ENCODE measurements at places on chromosomes 7 and 10.

DNA sequence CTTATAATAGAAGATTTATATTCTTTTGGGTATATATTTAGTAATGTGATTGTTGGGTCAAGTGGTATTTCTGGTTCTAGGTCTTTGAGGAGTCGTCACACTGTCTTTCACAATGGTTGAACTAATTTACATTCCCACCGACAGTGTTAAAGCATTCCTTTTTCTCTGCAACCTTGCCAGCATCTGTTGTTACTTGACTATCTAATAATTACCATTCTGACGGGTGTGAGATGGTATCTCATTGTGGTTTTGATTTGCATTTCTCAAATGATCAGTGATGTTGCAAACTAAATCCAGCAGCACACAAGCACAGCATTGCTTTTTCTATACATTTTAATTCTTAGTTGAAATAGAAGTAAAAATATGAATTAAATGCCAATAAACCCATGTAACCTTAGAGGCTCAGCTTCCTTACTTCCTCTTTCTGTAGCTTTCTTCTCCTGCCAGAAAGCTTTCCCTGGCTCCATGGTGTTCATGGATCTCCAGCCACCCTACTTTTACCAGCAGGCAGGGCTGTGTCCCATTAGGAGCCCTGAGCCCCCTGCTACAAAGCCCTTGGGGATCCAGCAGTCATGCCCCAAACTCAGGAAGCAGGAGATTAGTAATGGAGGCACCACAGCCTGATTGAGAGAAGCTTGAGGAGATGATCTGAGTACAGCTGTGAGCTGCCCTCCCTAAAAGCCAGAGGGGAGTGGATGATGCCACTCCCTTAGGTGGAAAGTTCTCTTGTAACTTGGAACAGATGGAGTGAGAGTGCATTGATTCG, 158.6 kb downstream of the TMEM178B start:
- no peak for DNase-seq

DNA sequence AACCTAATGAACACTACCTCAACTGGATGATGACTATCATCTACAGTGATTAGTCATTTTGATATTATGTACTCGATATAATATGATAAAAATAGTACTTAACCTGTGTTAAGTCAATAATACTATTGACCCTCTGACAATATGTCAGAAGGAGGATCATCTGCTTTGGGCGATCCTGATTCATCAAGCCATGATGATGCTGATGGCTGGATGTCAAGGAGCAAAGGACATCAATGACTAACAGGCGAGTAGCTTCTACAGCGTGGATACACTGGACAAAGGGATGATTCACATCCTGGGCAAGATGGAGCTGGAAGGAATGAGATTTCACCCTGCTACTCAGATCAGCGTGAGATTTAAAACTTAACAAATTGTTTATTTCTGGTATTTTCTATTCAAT, 94.4 kb upstream of the SKAP2 start:
- no peak for DNase-seq

DNA sequence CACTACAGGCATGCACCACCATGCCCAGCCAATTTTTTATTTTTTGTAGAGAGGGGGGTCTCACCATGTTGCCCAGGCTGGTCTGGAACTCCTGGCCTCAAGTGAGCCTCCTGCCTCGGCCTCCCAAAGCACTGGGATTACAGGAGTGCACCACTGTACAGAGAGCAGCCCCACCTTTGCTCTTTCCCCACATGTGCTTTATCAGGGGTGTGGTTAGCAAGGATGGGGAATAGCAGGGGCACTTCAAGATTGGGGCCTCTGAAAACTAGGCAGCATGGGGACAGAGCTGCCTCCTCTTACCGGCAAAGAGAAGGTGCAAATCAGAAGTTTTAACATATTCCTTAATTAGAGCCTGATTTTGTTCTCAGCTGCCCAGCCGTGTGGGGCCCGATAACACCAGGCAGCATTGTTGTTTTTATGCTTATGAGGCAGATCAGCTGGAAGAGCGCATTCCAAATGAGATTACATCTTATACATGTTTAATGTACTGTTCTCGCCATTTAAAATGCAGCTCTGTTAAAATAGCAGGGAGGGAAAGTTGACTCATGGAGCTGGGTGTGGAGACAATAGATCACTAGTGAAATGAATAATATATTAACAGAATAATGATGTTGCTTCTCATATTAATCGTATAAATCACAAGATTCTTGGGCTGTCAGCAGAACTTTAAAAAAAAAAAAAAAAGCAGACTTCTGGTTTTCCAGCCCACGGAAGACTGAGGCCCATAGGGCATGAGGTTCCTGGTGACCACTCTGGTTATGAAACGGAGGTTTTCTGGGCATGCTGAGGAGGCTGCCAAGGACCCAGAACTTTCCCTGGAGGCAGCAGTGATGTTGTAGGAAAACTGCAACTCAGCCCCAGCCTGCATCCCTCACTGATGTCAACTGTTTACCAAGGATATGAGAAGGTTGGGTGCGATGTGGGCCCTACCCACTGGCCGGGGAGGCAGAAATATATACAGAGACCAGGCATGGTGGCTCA, 62.5 kb downstream of the TMEM130 start:
- no peak for DNase-seq

DNA sequence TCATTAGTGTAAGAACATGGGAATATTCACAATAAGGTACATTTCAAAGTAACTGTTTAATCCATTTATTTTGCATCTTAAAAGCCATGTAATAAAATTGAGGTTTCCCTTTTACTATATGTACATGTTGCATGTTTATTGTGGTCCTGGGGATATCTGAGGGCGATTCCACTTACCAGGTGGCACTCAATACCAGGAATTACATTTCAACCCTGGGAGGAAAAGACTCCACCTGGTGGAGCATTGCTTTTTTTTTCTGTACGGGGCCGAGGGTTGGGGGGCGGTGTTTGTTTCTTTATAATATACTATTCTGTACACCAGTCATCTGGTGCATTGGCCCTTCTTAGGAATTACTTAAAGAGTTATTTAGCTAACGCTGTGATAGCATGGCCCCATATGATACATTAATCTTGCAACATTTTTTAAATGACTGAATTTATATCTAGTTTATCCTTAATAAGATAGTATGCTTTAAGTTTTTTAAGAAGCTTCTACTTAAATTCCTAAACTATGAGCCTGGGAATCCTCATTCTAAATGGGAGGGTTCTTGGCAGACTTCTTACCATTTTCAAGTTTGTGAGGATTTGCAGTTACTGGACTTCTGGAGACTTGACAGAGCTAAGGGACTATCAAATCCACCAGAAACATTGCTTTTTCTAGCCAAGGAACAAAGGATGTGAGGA, 7.2 kb upstream of the HGF start:
- no peak for DNase-seq

DNA sequence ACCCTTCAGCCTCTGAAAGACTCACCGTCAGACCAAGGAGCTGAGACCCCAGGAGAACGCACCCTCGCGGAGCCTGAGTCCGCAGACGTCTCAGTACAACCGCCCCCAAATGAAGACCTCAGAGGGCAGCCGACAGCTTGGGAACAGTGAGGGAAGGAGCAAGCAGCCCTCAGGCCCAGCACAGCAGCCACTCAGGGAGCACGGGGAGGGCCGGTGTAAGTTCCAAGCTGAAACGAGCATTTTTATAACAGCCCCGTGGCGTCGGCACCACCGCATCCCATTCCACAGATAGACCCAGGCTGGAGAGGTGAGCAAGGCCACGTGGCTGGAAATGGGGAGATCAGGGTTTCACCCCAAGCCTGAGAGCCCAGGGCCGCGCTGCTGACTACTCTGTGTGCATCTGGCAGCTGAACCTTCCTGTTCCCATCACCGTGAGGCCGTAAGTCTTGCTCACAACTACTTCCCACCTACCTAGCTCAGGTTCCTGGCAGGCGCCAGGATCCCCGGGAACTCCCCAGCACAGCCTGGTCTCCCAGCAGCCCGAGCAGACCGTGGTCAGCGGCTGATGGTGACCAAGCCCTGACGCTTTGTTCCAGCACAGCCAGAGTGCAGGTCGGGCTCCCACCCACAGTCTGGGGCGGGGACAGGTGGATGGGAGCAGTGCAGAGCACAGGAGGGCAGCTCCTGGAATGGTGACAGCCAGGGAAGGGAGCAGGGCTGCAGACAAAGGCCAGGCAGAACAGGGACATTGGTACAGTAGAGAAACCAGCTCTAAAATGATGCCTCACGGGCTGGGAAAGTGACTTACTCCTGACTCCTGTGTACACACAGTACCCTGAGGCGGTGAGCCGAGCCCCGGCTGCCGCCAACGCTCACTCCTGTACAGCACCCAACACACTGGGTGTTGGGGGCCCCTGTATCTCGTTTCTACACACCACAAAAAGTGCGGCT, 6.1 kb upstream of the NOM1 start:
- no peak for DNase-seq

DNA sequence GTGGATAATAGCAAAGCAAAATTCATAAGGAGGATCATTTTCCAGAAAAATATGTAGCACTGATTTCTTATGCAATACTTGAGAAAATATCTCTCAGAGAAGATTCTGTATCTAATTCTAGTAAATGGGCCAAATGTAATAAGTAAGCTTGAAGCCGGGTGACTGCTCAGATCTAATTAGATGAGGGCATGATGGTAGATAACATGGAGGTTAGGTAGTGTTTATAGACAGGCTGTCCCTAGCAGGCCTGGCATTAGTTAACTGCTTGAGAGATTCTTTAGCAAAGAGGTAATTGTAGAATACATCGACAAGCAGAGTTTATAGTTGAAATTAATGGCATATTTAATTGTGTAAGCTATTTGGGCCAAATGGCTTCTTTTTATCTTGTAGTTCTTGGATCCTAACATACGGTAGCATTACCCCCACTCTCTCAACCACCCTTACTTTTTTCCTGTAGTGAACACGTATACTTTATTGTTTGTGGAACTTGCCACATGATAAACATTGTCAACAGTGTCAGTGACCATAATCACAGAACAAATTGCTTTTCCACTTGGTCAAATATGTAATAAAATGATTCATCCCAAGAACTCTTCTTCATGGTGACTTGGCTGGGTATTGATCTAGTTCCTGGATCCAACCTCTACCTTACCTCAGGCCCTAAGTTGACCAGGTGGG, 343.1 kb downstream of the BBS9 start:
- no peak for DNase-seq

Data from stimulated activated CD4-positive, alpha-beta T cell treated with anti-CD3 and anti-CD28 coated beads, Interleukin-1b, Interleukin-23, amount 100 ng/mL, for 1 hour (primary cell).